ENCODE measurements at places on chromosomes 2 and 18.

- DNase-seq, result no peak
Observed at GRCh38 chr2:44087714-44088092, 81.0 kb upstream of the PPM1B start.

GRCh38 chr18:49617329-49617695 lies 55.5 kb downstream of the LIPG start:
- DNase-seq, result no peak

DNA sequence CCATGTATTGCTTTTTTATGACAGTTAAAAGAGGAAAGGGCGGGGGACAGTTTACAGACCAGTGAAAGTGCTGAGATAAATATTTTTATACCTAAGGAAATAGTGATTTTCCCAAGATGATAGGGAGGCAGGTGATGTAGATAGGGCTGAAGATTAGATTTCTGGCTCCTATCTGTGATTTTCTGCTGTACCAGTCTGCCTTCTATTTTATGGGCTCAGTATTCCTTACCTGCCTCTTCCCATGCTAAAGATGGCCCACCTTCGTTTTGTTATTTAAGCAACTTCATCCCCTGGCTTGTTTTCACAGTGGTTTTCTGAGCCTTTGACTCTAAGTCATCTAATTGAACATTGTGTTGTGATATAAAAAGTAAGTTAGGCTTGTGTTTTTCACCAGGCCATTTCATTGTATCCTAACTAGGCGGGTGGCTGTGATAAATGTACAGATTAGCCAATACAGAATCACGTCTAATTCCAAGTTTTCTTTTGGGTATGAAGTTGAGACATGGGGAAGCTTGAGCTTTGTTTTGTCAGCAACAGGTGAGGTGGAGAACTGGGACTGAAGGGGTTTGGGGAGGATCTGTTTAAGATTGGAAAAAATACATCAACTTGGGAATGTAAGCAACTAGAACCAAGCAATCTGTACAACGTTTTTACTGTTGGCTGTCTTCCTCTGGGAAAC lies 5.2 kb downstream of the RPL37A start:
- DNase-seq, result no peak

DNA sequence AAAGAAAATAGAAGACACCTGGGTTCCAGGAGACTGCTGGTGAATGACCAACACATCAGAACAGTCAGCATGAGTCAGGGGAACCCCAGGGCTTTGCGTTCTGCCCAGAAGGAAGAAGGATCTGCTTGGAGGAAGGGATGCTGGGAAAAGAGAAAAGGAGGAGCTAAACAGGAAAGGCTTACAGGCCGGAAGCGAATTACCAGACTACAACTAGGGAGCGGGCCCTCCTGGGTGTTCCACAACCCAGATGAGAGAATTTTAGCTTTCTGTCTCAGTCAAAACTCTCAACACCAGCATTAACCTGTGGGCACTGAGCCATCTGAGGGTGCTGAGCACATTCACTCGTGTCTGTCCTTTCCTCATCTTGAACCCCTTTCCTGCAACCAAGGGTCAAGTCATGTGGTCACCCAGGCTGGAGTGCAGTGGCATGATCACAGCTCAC lies 19.2 kb downstream of the CDC42EP3 start:
- no peak for DNase-seq

- DNase-seq, result peak; percentile 16
Observed at GRCh38 chr2:130808482-130809268, 28.0 kb upstream of the ARHGEF4 start.

DNA sequence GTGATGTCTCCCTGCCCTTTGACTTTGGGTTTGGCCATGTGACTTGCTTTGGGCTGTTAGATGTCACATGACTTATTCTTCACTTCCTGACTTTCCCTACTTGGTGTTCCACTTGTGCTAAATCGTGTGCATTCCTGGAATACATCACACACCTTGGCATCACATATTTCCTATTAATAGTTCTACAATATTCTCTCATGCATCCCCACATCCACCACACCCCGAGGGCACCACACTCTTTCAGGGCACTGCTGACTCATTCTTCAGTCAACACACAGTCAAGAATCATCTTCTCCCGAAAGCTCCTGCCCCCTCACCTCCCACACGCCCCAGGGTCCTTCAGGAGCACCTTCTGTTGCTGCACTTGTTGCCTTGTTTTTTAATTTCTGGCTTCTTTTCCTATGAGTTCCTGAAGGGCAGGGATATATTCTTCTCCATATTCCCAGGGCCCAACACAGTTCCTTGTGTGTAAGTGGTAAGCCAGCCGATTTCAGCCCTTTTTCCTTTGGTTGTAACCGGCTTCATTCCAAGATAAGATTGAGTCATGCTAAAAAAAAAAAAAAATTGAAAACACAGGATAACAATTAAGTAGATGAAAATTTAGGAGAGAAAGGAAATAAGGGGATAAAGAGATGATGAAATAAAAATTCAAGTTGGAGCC lies 341.4 kb downstream of the SLC4A3 start:
- no peak for DNase-seq

DNA sequence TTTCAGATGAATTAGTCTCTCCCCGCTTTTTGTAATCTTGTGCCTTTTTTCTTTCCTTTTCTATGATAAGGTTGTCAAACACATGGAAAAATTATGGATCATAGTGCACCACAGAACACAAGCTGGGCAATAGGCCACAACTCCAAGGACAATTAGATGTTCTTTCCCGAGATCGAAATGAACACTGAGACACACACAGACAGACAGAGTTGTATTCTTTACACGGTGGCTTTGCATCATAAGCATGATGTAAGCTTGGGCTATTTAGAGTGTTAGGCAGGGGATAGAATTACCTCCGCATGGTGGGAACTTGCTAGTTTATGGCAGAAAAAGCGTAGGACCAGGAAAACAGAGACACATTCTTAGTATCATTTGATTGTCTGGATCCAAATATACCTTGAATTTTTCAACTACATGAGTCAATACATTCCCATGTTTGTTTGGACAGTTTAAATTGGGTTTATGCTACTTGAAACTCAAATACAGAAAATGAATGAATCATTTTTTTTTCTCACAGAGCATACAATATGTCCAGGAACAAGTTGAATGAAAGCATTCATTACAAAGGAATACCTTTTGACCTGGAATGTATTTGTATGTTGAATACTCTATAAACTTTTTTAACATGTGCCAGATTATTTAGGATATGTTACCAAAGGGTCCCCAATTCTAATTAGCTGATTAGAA lies 1611.5 kb upstream of the TMEFF2 start:
- DNase-seq, result no peak

DNA sequence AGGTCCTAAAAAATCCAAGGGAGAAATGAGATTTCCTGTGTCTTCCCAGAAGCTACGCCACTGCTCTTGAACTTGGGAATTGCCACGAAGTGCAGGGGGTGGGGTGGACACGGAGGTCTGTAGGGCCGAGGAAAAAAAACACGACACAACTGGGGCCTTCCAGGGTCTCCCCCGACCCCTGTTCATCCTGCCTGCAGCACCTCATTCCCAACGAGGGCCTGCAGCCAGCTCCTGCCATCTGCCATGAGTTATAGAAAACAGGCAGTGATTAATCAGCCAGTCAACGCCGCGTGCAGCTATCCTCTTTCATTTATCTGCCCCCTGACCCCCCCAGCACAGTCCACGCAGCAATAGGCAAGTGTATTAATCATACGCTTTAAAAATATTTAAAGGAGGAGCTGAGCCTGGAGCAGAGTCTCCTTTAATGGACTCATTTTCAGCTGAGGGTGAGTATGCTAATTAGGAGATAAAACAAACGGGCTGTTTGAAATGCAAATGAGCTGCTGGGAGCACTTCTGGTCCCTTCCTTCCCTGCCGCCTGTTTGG lies 209.9 kb downstream of the TFCP2L1 start:
- DNase-seq, result peak; percentile 79

DNA sequence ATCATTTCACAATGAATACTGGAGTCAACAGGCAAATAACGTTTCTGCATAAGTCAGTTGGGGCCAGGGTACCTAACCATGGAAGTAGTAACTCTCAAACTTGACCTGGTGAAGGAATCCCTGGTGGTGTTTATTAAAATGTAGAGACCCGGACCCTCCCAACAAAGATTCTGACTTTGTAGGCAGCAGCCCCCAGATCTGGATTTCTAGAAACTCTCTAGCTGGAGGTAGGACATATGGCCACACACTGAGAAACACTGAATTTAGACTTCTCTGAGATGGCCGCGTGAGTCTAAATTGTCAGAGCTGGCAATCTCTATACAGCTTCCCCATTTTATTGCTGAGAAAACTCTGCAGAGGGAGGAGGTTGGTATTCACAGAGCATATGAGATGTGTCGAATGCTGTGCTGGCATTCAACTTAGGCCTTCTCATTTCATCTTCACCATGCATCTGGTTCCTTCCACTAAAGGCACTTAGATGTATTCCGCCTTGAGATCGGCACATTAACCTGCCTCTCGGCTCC lies 278.1 kb downstream of the CYRIA start:
- no peak for DNase-seq

GRCh38 chr2:168976034-168976654 lies 55.0 kb downstream of the ABCB11 start:
- DNase-seq, result no peak

GRCh38 chr18:44423814-44424644 lies 256.7 kb upstream of the SETBP1 start:
- DNase-seq, result no peak

DNA sequence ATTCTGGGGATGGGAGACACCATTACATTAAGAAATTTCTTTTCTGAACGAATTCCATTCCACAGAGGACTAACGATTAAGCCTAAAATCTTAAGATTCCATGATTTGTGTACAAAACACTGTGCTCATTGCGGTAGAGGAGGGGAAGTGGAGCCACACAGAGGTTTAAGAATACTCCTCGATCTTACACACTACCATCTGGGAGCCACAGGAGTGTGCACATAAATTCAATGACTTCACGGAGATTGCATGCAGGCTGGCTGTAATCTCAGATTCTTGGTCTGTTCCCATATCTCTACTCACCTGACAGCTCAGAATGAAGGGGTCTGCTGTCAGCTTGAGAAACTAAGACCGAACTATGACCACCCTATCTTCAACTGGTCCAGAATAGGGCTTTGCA lies 762 bp downstream of the VPS4B start:
- DNase-seq, result no peak

DNA sequence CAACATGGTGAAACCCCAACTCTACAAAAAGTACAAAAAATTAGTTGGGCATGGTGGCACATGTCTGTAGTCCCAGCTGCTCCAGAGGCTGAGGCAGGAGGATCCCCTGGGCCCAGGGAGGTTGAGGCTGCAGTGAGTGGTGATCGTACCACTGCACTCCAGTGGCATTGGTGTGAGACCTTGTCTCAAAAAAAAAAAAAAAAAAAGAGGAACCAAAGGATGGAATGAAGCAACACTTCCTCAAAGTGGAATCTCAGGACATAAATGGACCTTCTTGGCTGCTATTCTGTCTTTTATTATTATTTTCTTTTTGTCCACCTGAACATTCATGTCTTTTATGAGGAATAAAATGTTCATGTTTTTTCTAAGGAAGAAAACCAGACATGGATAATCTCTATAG lies 13.7 kb downstream of the GEMIN6 start:
- DNase-seq, result no peak

- no peak for DNase-seq
Observed at GRCh38 chr2:240466579-240467148, 31.2 kb downstream of the GPC1 start.

DNA sequence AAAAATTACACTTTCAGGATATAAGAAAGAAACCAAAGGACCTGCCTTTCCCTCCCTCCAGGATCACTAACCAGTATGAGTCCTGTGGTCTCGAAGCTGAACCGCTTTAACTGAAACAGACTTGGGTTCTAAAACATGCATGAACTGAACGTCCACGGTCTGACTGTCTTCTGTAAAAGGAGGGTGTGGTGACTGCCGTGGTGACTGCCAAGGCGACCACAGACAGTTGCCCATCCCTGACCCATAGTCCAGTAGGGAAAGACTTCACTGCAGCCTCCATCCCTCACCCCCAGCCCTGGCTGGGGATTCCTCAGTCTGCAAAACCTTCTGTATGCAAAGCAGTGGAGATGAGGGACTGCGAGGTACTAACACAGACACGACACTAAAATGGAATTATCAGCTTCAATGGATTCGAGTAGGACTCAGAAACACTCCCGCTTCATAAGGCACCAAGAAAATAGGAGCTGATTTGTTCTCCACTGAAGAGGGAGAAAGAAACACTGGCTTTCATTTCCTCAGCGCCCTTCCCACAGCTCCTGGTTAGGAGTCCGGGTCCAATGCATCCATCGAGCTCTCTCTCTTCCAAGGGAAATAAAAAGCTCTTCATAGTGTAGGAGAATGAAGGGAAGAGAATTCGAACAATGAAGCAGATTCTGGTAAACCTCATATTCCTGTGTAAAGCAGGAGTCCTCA lies 197.2 kb downstream of the HDAC4 start:
- no peak for DNase-seq

- no peak for DNase-seq
Observed at GRCh38 chr2:185161701-185162100, 563.4 kb downstream of the ZNF804A start.

- DNase-seq, result no peak
Observed at GRCh38 chr18:13300796-13301195, 82.2 kb downstream of the LDLRAD4 start.

DNA sequence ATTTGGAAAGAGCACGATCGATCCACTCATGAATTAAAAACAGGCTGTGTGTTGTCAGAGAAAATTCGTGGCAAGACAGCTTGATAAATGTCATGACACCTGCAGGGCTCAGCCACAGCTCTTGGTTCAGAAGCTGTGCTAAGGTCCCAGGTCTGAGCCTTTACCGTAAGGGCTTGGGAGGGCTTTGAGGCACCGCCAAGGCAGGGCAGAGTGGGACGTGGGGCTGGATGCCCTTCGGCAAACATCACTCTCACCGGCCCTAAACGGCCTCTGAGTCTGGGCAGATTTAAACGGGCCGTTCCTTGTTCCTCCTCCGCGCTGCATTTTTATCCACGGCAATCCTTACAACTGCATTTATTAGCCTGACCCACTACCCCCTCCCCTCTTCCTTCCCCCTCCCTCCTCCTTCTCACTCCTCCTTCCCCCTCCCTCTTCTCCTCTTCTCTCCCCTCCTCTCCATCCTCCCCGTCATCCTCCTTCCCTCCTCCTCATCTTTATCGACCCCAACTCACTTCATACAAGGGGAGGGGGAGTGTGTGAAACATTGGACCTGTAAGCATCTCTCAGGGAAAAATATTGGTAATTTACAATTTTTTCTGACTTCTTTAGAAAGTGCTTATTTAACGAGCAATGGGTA lies 33.9 kb downstream of the MBP start:
- no peak for DNase-seq

DNA sequence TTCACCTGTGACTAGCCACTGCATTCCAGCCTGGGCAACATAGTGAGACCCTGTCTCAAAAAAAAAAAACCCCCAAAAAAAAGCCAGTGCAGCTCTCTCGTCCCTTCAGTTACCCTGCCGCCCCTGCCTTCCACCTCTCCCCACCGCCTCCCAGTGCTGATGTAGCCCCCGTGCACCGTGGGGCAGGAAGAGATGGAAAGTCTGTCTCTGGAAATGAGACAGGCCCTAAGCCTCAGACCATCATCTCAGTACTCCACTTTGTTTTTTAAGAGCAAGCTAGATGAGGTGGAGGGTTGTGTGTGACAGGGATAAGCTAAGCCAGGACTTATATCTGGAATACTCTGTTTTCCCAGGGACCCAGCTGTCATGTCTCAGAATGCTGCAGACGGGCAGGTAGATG lies 32.0 kb downstream of the MERTK start:
- DNase-seq, result no peak

Measured in Jurkat, Clone E6-1 (cell line).